ENCODE measurements at places on chromosomes 6 and 20. TPM values are rescaled to one million over a fixed set of nuclear protein-coding genes. Genes with fewer than 3 reads are reported as not detected.

DNA sequence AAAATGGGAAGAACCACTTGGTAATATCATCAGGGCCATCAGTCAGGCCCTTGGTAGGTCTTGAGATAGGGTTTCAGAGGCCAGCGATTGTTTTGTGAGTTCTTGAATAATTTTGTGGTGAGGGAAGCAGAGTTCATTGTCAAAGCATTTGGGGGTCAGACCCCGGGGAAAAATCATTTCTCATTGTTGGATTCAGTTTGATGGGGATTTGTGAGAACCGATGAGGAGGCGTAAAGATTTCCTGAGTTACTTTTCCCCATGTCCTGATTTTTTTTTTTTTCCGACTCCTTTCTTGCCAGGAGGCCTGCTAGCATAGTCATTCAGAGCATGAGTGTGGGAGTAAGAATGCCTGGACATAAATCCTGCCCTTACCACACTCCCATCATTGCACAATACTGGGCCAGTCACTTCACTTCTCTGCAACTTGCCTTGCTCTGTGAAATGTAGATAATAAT is 60.3 kb downstream of the TSHZ2 start:
- no peak overlapping the region for H3K4me3 ChIP-seq
- peaks cover 3% of the 10 kb centered on the region for H3K4me1 ChIP-seq
- H3K36me3 ChIP-seq, result no peaks in the 10 kb centered on the region
- no peaks in the 10 kb centered on the region for H3K27me3 ChIP-seq

GRCh38 chr6:122696079-122696478 is 83.4 kb upstream of the FABP7 start:
- H3K36me3 ChIP-seq, result no peaks in the 10 kb centered on the region
- DNase-seq, result no peak
- H3K27me3 ChIP-seq, result no peaks in the 10 kb centered on the region
- H3K27ac ChIP-seq, result no peak overlapping the region
- H3K4me1 ChIP-seq, result no peaks in the 10 kb centered on the region

- no peaks in the 10 kb centered on the region for H3K36me3 ChIP-seq
- no peak for DNase-seq
- H3K27ac ChIP-seq, result no peak overlapping the region
- H3K27me3 ChIP-seq, result no peaks in the 10 kb centered on the region
These were observed 14.4 kb upstream of the SLC22A23 start for GRCh38 chr6:3471286-3471685.

GRCh38 chr6:168300975-168301647 is 18.5 kb downstream of the DACT2 start:
- H3K27ac ChIP-seq, result no peak overlapping the region
- no peaks in the 10 kb centered on the region for H3K27me3 ChIP-seq
- no peaks in the 10 kb centered on the region for H3K36me3 ChIP-seq
- H3K4me1 ChIP-seq, result no peaks in the 10 kb centered on the region
- no peak for DNase-seq

- H3K36me3 ChIP-seq, result no peaks in the 10 kb centered on the region
- no peaks in the 10 kb centered on the region for H3K4me1 ChIP-seq
- no peak for DNase-seq
- H3K27me3 ChIP-seq, result no peaks in the 10 kb centered on the region
These were observed 232.3 kb upstream of the FKBP1C start for GRCh38 chr6:62978920-62979319.

DNA sequence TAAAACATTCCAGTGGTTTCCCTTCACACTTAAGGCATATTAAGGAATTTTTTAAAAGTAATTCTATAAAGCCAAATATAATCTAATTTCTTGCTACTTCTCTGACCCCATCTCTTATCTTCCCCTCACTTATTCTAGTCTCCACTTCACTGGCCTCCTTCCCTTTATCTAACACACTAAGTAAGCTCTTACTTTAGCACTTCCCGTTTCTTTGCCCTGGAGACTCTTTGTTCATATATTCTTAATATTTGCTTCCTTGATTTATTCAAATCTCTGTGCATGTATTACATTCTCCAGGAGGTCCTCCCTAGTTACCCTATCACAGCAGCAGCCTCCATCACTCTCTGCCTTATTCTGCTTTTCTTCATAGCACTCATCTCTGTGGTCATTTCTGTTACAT is 20.3 kb downstream of the GTPBP2 start:
- H3K4me3 ChIP-seq, result no peak overlapping the region
- H3K27me3 ChIP-seq, result no peaks in the 10 kb centered on the region
- DNase-seq, result no peak
- H3K36me3 ChIP-seq, result no peaks in the 10 kb centered on the region

- H3K27ac ChIP-seq, result no peak overlapping the region
- no peak overlapping the region for H3K4me3 ChIP-seq
- no peaks in the 10 kb centered on the region for H3K27me3 ChIP-seq
- H3K4me1 ChIP-seq, result no peaks in the 10 kb centered on the region
- H3K36me3 ChIP-seq, result no peaks in the 10 kb centered on the region
- no peak for DNase-seq
These were observed 41.4 kb upstream of the LAMA2 start for GRCh38 chr6:128841518-128841917.

GRCh38 chr20:2316847-2317495 is 21.2 kb downstream of the TGM3 start:
- no peaks in the 10 kb centered on the region for H3K36me3 ChIP-seq
- H3K27ac ChIP-seq, result no peak overlapping the region
- H3K27me3 ChIP-seq, result no peaks in the 10 kb centered on the region
- H3K4me3 ChIP-seq, result no peak overlapping the region
- no peak for DNase-seq

DNA sequence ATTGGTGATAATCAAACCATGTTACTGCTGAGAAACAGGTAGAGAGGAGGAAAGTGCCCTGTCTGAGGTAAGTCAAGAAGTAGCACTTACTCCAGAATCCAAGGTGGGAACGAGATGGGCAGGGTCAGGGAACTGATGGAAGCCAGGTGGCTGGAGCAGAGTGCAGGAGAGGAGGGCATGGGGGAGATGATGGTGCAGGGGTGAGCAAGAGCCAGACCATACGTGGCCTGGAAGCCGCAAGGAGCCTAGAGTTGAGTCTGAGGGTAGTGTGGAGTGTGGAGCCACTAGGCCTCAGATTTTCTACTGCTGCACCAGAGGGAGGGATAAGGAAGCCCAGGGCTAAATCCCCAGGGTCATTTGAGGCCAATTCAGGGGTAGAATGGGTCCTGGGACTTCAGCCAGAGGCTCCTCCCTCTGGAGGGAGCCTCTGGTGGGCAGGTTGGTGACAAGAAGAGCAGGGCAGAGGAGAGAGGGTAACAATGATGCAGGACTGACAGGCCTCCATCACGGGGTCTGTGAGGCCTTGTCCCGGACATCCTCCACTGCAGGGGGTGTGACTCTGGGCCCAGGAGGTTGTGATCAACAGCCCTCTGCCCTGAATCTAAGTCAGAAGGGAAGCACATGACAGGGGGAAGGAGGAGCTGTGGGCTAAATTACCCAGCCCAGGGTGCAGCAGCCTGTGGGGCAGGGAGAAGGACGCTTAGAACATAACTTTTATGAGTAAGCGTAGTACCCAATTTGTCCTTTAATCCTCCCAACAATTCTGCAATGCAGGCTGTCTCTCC is 28.7 kb downstream of the COX4I2 start:
- H3K4me3 ChIP-seq, result no peak overlapping the region
- peak overlapping the region; percentile 65 for H3K27ac ChIP-seq
- no peaks in the 10 kb centered on the region for H3K36me3 ChIP-seq
- H3K27me3 ChIP-seq, result no peaks in the 10 kb centered on the region
- DNase-seq, result peak; percentile 48

DNA sequence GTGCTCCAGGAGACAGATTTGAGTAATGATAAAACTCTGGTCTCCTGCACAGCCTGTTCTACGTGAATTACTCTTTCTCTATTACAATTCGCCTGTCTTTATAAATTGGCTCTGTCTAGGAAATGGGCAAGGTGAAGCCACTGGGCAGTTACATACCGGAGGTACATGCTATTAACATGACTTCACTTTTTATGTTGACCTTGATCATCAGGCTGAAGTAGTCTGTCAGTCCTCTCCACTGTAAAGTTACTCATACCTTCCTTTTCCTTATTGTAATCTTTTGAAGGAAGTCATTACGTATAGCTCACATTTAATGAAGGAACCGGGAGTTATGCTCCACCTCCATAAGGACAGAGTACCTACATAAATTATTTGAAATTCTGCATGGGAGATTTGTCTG is 19.9 kb upstream of the KHDC1 start:
- no peak overlapping the region for H3K27ac ChIP-seq
- H3K4me1 ChIP-seq, result no peaks in the 10 kb centered on the region
- H3K27me3 ChIP-seq, result no peaks in the 10 kb centered on the region
- no peaks in the 10 kb centered on the region for H3K36me3 ChIP-seq
- no peak overlapping the region for H3K4me3 ChIP-seq

DNA sequence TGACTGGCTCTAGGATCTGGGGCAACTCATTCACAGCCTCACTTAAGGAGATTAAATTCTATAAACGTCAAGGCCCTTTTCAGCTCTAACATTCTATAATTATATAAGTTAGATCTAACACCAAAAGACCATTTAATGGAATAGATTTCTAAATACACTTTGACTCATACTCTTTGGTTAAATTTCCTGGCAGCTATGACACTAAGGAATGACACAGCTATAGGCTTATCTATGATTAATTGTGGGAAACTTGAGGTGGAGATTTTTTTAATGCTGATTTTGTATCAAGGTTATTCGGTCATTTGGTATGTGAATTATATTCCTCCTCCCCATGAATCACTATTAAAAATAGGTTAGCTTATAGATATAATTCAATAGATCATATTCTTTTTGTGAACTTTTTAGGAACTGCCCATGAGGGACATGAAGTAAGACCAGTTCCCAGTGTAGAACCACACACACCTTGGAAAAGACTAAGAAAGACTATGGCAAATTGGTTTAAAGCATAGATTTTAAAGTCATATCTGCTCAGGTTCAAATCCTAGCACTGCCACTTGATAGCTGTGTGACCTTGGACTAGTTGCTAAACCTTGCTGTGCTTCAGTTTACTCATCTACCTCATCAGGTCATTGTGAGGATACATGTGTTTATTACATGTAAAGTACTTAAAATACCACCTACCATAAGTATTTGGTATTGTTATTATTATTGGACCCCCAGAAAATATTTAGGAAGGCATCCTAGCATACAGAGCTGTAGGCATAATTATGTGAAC is 116.0 kb downstream of the CRYBG1 start:
- H3K27me3 ChIP-seq, result no peaks in the 10 kb centered on the region
- H3K4me3 ChIP-seq, result no peak overlapping the region
- H3K27ac ChIP-seq, result no peak overlapping the region
- no peak for DNase-seq
- no peaks in the 10 kb centered on the region for H3K36me3 ChIP-seq

GRCh38 chr6:79522609-79523008 is 14.6 kb downstream of the LCA5 start:
- H3K4me3 ChIP-seq, result no peak overlapping the region
- H3K36me3 ChIP-seq, result no peaks in the 10 kb centered on the region
- H3K4me1 ChIP-seq, result peaks cover 16% of the 10 kb centered on the region
- H3K27me3 ChIP-seq, result no peaks in the 10 kb centered on the region
- peak overlapping the region; percentile 43 for H3K27ac ChIP-seq

DNA sequence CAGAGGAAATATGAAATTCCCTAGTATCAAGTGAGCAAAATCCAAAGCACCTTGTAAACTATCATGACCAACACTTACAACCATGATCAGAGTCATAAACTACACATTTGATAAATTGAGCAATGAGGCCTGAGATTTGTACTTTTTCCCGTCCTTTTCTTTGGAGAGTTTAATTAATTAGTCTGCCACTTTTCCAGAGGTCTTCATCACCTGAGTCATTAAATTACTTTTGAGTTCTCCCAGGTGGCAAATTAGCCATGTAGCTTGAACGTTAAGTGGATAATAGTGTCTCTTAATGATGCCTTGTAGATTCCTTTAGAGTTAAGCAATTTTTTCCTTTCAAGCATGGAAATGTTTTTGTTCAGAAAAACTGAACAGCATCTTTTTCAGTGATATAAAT is 75.6 kb downstream of the RNF217 start:
- no peaks in the 10 kb centered on the region for H3K36me3 ChIP-seq
- no peak overlapping the region for H3K27ac ChIP-seq
- no peak overlapping the region for H3K4me3 ChIP-seq

GRCh38 chr6:16857969-16858592 is 96.8 kb upstream of the ATXN1 start:
- no peak overlapping the region for H3K27ac ChIP-seq
- H3K36me3 ChIP-seq, result no peaks in the 10 kb centered on the region
- DNase-seq, result no peak
- no peaks in the 10 kb centered on the region for H3K27me3 ChIP-seq
- H3K4me3 ChIP-seq, result no peak overlapping the region

DNA sequence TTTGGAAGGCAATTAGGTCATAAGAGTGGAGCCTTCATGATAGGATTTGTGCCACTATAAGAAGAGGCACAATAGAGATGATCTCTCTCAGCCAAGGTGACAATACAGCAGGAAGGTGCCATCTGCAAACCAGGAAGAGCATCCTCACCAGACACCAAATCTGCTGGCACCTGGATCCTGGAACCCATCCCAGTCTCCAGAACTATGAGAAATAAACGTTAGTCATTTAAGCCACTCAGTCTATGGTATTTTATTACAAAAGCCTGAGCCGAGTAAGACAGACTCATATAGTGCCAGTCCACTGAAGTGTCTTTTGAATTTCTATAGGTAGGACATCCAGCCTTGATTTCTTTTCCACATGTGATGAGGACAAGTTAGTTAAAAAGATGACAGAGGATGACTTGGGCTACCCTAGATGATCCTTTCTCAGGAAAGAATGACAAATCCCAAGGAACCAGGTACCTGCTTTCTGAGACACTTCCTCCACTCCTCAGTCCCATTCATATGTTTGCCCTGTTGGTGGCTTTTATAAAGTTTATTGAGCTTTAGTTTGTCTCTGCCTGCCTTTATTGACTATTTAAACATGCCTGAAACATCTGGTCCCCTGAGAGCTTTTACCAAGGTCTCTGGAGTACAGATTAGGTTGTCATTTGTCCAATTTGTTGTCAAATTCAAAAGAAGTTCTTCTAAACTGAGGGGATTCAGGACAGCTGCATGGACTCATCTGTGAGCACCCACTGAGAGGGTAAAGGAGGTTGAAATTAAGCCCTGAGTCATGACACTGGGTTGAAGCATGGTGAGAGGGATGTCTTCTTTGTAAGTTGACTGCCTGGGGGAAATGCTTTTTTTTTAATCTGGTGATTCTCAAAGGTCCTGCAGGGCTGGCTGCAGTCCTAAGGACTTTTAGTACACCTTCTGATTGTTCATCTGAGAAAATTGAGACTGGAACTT is 165.0 kb upstream of the PLCB4 start:
- H3K4me1 ChIP-seq, result no peaks in the 10 kb centered on the region
- no peaks in the 10 kb centered on the region for H3K36me3 ChIP-seq
- H3K27me3 ChIP-seq, result no peaks in the 10 kb centered on the region
- H3K4me3 ChIP-seq, result no peak overlapping the region
- H3K27ac ChIP-seq, result no peak overlapping the region
- DNase-seq, result no peak

The TNXB gene
- polyA plus RNA-seq, result 78.2 TPM

The ROS1 gene
- 0.58 TPM for polyA plus RNA-seq

The CST4 gene
- not detected for polyA plus RNA-seq

The ERVFRD-1 gene
- polyA plus RNA-seq, result 0.16 TPM
